ENCODE measurements at places on chromosomes 1 and 21.
A peak's percentile ranks its signal among the peaks of the same experiment; 100 is the strongest.

- DNase-seq, result peak; percentile 40
Measured at GRCh38 chr1:235843461-235843961, 23.2 kb downstream of the LYST start.

GRCh38 chr1:225977937-225978748 lies 21.0 kb downstream of the SDE2 start:
- no peak for DNase-seq

DNA sequence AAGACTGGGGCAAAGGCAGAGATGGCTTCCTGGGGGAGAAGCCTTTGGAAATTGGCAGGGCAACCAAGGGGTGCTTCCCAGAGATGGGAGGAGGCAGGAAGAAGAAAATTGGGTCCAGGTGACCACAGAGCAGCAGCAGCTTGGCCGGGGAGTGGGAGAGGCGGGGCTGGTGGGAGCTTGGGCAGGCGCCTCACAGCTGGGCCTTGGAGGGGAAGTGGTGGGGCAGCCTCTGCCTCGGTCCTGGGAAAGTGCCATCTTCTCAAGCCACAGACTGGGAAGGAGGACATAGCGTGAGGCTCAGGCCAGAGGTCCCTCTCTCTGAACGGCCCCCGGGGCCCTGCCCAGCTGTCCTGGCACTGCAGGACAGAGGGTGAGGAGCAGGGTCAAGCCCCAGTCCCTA lies 24.0 kb upstream of the WASF2 start:
- DNase-seq, result no peak

DNA sequence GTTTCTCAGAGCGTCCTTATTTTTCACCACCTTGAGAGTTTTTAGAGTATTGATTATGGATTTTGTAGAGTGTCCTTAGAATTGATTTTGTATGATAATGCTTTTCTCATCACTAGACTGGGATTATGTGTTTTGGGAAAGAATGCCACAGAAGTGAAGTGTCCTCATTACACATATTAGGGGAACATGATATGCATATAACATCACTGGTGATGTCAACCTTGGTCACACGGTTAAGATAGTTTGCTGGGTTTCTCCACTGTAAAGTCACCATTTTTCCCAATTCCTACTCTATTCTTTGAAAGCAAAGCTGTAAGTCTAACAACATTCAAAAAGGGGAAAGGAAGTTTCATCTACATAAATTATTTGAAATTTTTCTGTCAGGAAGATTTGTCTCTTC lies 39.6 kb upstream of the PALMD start:
- DNase-seq, result peak; percentile 8

GRCh38 chr1:169289016-169289415 lies 78.6 kb downstream of the NME7 start:
- DNase-seq, result no peak

Data from EL (cell line).